NCI-H1417 treated with DMSO at 0.1 percent for 48 hours (cell line): ENCODE measurements at places on chromosomes 3 and 15.

DNA sequence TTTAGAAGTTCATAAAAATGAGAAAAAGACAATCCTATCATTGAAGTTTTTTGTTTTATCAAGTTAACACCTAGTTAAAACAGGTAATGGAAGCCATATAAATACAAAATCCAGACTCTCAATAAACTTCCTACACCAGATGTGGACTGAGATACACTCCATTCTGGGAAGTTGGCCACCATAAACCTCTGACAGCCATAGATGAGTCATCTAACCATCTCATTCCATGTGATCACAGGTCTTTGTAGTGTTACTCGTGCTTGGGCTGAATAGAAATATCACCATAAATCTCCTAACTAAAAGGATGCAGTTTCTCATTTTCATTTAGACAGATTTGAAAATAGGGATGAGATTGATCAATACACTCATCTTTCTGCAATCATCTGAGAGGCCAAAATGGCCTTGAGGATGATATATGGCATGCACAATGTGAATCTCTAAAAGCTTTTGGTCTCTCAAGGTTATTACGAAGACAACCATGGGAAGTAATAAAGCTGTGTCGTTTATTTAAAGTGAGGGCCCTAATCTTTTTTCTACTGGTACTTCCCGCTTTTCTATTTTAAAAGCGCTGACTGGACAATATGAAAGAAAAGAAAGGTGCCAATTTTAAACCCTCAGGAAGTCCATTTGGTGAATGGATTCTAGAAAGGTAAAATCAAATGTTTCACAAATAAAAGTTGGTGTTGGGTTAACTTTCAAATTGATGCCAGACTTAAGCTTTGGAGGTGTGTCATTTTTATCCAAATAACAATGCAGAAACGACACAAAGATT, 155.5 kb downstream of the POLR2M start:
- no peak for DNase-seq

- DNase-seq, result no peak
Measured at GRCh38 chr15:31083370-31083780, 18.1 kb downstream of the TRPM1 start.

DNA sequence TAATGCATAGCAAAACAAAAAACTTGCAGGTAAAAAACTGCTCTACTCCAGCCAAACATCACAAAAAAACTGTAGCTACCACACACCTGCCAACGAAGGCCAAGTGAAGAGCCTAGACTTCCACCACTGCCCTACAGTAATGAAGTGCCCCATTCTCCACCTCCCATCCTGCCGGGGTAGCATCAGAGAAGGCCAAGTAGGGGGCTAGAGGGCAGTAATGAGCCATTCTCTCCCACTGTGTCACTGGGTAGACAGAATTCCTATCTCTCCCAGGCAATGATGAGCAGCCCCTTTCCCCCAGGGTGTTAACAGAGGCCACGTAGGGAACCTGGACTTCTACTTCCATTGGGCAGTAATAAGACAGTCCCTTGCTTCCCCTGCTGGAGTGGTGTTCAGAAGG, 9.5 kb downstream of the SEC22C start:
- DNase-seq, result no peak

- no peak for DNase-seq
Measured at GRCh38 chr3:184117636-184118035, 17.5 kb upstream of the EIF2B5 start.

- no peak for DNase-seq
Measured at GRCh38 chr3:100875239-100875638, 118.0 kb downstream of the ABI3BP start.

- DNase-seq, result peak; percentile 99
Measured at GRCh38 chr3:129160891-129161859, at the start of gene ISY1. TSS of gene ISY1 (minus strand) at chr3:129161063. CDS start at chr3:129160975, 88 bp downstream.

- no peak for DNase-seq
Measured at GRCh38 chr3:112128843-112129727, 4.0 kb downstream of the GCSAM start.

DNA sequence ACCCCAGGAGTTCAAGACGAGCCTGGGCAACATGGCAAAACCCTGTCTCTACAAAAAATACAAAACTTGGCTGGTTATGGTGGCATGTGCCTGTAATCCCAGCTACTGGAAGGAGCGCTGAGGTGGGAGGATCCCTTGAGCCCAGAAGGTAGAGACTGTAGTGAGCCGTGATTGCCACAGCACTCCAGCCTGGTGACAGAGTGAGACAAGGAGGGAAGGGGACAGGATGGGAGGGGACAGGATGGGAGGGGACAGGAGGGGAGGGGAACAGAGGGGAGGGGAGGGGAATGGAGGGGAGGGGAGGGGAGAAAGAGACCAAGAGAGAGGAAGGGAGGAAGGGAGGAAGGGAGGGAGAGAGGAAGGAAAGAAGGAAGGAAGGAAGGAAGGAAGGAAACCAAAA, 11.0 kb downstream of the COLQ start:
- no peak for DNase-seq

DNA sequence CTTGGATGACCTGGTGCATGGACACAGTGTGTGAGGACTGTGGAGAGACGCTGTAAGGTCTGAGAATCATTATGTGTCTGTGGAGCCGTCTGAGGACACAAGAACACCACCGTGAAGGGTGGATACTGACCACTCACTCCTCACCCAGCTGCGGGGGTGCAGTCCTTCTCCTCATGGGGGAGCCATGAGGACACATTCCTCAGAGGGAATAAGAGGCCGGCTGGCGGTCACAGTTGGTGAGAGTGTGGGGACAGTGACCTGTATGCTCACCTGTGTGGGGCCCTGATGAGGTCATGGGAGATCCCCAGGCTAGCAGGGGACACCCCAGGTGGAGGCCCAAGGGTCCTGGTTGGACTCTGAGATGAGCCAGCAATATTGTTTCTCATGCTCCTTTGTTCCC, 2.5 kb upstream of the TRPM1 start:
- no peak for DNase-seq

DNA sequence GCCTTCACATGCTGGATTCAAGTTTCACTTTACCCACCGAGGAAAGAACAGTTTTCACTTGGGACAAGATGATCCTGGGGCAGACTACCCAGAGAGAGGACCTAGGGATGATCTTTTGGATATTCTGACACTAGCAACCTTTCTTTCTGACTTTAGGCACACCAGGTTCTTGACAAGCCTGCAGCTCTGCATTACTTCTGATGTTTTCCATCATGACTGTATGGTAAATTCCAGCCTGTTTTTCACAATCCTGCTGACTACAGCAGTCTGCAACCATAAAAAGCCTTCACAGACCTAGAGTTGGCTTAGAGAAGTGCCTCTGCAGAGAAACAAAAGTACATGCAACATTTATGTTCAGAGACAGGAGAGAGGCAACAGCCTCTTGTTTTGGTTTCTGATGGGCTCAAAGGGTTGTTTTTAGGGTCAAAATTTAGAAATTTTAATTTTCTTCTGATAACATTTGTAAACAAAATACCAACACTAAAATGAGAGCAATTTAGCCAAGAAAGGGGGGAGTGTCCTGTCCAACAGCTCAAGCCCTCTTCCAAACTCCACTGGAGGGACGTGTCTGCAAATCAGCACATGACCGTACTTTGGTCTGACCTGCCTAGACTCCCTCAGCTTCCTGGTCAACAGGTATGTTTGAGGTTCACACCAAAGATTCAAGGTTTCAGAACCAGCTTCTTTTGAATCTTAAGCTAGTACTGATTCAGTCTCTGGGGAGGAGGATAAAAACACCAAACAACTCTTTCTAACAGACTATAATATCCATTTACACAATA, 799 bp downstream of the ABI3BP start:
- no peak for DNase-seq

GRCh38 chr3:430186-430585, 233.6 kb downstream of the CHL1 start:
- no peak for DNase-seq

DNA sequence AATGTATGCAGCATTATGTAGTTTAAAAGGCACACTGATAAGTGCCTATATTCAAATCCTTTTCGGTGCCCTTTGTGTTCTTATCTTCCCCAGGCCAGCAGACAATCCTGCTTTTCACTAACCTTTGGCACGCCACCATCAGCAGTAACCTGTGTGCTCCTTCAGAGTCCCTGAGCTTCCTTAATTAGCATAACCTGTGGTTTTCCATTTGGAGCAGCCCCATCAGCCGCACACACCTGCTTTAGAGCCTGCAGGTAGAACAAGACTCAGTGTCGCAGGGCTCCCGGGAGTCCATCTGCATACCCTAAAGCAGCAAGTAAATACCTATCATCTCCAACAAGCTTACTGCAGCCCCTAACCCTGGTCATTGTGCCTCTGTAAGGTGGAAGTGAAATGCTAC, 755.1 kb downstream of the ROBO2 start:
- DNase-seq, result no peak

- DNase-seq, result no peak
Measured at GRCh38 chr3:100560426-100560825, 49.0 kb upstream of the ADGRG7 start.

DNA sequence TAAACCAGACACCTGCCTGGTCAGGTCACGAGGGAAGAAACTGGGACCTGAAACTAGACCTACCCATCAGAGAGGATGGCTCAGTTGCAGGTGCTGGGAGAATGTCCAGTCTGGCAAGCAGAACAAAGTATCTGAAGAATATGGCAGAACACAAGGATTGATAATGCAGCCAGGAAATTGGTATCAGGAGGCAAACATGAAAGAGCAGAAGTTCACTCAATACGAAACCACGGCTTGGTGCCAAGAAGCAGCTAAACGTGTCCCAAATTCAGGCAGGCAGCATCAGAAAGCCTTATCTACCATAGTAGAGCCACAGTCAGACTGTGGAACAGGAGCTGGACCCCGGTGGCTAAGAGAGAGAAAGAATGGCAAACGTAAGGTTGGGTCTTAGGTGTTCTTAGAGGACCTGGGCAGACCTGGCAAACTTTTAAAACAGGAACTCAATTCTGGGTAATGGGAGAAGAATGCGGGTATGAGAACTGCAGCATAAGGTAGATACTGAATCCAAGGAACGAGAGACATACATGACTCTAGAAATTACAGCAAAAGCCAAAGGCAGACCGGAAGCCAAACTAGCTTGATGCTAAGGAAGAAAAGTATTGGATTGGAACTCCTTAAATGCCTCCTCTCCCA, 169.0 kb upstream of the NECTIN3 start:
- DNase-seq, result no peak

DNA sequence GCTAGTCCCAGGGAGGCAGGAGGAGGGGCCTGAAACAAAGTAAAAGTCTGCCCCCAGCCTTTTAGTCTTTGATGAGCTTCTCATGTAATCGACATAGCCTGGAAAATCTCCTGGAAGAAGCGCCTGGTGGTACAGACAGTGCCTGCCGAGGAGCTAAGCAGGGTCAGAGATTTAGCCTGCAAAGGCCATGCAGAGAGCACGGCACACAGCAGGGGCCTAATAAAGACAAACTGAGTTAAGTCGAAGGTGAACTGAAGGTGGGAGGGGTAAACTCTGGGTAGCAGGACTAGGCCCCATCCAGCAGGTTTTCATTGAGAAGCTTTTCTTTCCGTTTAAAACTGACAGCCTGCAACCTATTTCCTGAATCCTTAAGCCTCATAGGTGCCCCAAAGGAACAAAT, 115.5 kb upstream of the ABHD17C start:
- no peak for DNase-seq

DNA sequence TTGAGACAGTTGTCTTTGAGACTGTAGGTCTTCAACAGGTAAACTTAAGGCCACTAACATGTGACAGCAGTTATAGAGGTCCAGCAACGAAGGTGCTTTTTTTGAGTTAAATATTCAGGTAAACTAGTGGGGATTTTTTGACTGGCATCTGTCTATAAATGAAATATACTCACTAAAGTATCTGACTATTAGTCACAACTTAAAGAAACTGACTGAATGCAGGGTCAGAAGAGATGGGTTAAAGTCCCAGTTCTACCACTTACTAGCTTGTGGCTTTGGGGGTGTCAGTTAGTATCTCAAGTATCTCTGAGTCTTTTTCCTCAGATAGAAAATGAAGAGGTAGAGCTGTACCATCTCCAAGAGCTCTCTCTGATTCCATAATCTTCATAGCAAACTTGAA, 18.0 kb downstream of the MIX23 start:
- DNase-seq, result no peak
